ENCODE measurements at places on chromosomes 1 and 21. TPM values are rescaled to one million over a fixed set of nuclear protein-coding genes. Genes with fewer than 3 reads are reported as not detected.

The MIER1 gene
- total RNA-seq, result 25.1 TPM

The DIRAS3 gene
- not detected for total RNA-seq

The EYA3 gene
- 14.7 TPM for total RNA-seq

The TMEM51 gene
- total RNA-seq, result 9.9 TPM

The OR2T11 gene
- total RNA-seq, result not detected

The C8A gene
- not detected for total RNA-seq

The SLC50A1 gene
- total RNA-seq, result 0.26 TPM

GRCh38 chr1:203369666-203370065, 18.7 kb upstream of the FMOD start:
- no peak for DNase-seq

DNA sequence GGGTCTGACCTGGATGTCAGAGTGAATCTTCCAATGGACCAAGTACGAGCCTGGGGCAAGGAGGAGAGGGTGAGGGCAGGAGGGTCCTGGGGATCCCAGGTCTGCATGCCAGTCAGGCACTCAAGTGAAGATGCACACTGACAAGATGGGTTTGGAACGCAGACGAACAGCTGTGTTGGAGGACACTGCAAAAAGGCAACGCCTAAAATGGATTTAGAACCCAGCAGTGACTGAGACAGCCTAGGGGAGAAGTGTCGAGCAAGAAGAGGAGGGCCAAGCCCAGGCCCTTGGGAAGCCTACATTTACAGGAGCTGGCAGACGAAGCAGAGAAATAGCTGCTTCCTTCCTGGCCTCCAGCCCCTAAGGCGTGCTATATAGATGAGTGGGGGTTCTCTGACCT, 25.8 kb downstream of the NOL9 start:
- DNase-seq, result no peak

GRCh38 chr1:154963643-154964042, 2.1 kb upstream of the PYGO2 start:
- no peak for DNase-seq

DNA sequence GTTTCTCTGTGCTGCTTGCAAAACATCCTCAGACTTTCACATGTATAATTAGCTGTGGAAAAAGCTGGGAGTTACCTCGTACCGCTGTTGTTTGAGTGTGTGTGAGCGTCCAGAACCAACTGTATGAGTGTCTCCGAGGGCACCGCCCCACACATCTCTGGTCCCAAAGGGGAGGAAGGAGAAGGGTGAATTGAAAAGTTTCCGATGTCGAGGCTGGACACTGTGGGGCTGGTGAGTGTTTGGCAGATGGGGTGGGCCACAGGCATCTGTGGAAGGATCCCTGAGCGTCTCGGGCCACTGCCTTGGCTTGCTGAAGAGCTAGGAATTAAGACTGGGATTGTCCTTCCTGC, 1.2 kb downstream of the ATP2B4 start:
- peak; percentile 58 for DNase-seq

DNA sequence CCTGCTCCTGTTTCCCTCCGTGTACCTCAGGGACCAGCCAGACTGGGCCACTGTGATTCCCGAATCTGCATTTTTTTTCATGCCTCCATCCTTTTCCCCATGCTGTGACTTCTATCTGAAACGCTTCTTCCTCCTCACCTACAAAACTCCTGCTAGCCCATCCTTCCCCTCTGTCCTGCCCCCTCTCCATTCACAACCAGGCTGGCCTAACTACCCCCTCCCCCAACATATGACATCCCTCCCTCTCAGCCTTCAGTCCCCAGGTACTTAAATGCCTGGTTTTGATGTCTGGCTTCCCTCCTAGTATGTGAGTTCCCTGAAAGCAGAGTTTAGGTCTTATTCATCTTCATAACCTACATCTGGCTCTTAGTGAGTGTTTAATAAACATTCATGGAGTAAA, 82.7 kb downstream of the TAS1R2 start:
- DNase-seq, result no peak

DNA sequence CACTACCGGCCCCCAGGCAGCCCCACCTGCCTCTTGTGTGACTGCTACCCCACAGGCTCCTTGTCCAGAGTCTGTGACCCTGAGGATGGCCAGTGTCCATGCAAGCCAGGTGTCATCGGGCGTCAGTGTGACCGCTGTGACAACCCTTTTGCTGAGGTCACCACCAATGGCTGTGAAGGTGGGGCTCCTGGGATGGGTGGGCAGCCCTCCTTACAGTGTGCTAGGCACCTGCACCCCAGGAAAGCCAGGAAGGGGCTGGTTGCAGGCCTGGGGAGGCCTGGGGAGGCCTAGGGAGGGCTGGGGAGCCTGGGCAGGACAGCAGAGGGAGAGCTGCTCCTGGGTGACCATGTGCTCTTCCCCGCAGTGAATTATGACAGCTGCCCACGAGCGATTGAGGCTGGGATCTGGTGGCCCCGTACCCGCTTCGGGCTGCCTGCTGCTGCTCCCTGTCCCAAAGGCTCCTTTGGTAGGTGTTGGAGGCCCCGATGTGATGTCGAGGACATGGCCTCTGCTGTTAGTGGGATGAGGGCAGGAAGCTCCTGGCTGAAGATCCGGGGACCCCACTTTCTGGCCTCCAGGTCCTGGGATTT, 16.5 kb downstream of the CELSR2 start:
- DNase-seq, result no peak

- no peak for DNase-seq
Measured at GRCh38 chr21:44831227-44831860, 13.5 kb upstream of the SUMO3 start.

DNA sequence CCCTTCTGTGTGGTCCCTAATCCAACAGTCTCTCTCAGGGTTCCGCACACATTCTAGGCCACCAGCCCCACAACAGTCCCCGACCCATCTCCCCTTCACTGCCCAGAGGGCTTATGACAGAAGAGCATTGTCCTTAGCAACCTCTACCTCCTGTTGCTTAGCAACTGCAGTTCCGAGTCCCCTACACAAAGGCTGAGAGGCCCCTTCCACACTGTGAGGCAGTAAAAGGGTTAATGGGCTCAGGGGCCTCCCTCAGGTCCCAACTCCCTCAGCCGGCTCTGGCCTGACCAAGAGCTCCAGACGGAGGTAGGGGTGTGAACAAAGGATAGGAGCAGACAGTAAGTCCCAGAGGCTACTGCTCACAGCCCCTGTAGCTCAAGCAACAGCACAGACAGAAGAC, 4.3 kb downstream of the IGSF9 start:
- DNase-seq, result no peak

DNA sequence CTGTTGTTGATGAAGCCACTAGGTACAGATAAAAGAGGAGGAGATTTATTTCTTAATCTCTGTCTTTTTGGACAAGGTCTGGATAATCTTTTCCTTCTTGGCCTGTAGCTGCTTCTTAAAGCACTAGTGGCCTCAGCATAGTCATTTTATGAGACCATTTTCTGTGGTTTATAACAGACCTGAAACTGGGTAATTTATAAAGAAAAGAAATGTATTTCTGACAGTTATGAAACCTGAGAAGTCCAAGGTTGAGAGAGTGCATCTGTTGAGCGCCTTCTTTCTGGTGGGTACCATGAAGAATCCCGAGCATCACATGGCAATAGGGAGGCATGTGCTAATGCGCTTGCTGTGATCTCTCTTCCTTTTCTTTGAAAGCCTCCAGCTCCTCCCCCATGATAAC, 36.7 kb upstream of the PDC start:
- no peak for DNase-seq

DNA sequence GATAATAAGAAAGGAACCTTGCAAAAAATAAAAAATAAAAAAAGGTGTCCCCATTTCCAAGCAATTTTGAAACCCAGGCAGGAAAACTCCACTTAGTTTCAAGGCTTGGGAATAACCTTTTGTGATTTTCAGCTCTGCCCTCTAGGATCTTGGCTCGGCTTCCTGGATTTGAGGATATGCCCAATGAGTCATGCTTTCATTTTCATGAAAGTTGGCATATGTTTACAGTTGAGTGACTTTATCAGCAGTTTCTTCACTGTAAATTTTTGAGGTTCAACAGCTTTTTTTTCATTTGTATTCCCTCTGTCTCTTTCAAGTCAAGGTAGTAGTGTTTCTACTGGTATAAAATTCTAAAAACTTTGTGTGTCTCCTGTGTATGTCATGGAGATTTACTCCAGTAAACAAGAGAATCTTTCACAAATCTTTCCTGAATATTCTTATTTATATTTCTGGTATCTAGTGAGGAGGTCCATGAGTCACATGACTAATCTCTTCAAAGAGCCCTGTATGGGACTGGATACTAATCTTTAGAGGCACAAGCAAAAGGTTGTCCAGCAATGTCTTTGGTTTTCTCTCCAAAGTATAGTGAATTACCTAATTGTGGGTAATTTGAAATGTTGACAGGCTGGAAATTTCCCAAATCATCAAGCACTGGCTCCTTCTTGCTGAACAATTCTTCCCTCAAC, 335.3 kb downstream of the BRINP2 start:
- DNase-seq, result no peak

DNA sequence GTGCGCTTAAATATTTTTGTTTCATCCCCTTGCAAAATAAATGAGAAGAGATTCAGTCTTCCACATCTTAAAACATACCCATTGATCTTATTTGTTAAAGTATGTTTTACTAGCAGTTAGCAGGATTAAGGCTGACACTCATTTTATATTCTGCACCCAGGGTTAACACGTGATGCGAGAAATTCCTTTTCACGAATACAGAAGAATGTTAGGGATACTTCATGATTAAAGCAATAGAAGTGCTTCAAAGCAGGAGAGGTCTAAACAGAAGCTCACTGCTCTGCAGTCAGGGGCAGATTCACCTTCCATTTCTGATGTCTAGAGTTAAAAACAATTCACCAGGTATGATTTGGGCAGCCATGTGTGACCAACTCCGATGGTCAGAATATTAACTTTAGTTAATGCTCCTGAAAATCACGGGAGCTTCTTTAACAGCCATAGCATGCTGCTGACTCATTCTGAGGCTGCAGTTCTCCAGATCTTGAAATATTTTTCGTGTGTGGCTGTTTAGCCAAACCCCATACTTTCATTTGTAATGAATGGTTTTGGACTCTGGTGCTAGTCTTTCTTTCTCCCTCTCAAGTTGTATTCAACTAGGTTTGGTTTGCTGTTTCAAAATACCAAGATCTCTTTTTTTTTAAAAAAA, 19.7 kb downstream of the BCAR3 start:
- DNase-seq, result peak; percentile 32

GRCh38 chr21:20703112-20703767, 295.0 kb upstream of the NCAM2 start:
- DNase-seq, result no peak

DNA sequence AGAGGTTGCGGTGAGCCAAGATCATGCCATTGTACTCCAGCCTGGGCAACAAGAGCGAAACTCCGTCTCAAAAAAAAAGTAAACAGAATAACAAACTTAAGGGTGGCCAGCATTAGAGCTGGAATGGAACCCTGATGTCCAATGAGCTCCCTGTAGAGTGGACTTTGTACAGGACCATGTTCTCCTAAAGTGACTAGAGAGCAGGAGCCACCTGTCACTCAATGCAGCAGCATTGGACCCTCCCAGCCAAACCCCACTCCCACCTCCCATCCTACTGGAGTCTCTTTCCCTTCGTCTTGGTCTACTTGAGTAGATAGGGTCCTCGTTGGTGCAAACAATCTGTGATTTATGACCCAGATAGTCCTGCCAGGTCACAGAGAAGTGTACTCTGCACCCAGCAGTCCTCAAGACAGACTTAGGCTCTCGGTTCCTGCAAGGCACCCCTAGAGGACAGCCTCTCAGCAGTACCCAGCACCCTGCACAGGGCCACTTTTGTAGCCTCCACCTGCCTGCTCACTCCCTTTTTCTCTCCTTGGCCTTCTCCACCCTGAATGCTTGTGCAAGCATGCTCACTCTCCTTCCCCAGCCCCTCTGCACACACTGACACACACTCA, 69.2 kb upstream of the ZNF281 start:
- DNase-seq, result no peak

GRCh38 chr1:21352586-21352985, 62.3 kb upstream of the ECE1 start:
- no peak for DNase-seq

- DNase-seq, result no peak
Measured at GRCh38 chr1:114336360-114336759, 174.6 kb downstream of the TRIM33 start.
